Stimulated activated CD4-positive, alpha-beta T cell treated with anti-CD3 and anti-CD28 coated beads, Interleukin-2, amount 100 ng/mL, for 24 hours (primary cell): ENCODE measurements at places on chromosomes 6 and 20.

DNA sequence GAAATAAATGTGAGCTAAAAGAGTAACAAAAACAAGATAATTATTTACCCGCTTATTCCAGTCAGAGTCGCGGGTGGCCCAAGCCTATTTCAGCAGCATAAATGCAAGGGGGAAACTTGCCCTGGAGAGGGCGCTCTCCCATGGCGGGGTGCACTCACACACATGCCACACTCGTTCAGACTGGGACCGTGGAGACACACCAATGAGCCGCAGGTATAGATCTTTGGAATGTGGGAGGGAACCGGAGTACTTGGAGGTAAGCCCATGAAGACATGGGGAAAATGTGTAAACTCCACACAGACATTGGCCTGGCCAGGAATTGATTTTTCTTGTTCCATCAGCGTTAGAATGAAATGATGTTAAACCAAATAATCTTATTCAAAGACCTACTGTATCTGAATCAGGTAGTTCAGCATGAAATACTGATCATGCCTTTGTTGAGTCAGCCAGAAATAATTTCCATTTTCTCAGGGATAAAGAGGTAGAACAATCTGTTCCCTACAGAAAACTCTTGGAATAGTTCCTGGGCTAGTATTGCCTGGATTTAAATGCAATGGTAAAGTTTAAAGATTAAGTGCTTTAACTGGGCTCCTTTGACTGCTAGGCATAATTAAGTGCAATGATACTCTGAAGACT lies 191.5 kb downstream of the MCHR2 start:
- DNase-seq = no peak

DNA sequence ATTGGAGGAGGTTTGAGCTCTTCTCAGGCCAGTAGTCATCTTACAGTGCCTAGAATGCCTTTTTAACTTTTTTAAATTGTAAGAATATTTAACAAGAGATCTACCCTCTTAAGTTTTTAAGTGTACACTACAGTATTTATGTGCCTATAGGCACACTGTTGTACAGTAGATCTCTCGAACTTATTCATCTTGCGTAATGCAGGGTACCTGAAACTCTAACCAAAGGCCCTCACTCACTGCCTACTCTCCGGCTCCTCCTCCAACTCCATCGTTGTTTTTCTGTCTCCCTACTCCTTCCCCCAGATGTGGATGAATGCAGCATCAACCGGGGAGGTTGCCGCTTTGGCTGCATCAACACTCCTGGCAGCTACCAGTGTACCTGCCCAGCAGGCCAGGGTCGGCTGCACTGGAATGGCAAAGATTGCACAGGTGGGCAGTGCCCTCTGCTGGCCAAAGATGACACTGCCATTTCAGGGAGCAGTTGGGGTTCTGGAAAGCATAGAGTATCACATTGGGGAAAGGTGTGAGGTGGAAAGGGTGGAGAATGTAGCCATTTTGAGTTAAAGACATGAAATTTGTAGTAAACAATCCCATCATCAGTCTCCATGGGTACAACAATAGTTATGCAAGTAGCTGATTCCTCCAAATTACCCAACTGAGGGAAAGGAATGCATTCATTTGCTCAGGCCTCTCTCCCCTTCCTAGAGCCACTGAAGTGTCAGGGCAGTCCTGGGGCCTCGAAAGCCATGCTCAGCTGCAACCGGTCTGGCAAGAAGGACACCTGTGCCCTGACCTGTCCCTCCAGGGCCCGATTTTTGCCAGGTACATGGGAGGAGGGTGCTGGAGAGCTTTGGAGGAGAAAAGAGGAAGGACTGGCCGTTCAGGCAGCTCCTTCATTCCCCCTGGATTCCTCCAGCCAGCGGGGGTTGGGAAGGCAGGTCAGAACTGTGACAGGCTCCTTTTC lies 18.4 kb upstream of the ZNF76 start:
- DNase-seq = peak; percentile 80

DNA sequence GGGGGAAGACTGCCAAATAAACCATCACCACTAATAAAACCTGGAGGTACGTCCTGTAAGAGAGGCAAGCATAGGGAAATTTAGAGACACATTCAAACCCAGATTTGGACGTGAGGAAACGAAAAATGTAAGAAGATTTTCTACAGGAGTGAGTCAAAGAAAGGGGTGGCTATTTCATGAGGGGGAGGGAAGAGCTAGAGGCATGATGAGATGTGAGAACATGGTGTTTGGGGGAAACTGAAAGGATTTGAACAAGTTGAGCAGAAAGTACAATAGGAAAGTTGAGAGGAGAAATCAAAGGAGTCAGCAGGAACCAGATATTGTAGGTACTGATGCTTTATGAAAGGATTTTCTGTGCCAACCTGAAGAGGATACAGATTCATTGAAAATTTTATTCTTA lies 179.1 kb upstream of the HS3ST5 start:
- DNase-seq = no peak

GRCh38 chr20:23998392-23998791 lies 9.8 kb upstream of the GGTLC1 start:
- no peak for DNase-seq

- no peak for DNase-seq
These were observed 8.1 kb upstream of the DDR1 start for GRCh38 chr6:30876039-30876730.

DNA sequence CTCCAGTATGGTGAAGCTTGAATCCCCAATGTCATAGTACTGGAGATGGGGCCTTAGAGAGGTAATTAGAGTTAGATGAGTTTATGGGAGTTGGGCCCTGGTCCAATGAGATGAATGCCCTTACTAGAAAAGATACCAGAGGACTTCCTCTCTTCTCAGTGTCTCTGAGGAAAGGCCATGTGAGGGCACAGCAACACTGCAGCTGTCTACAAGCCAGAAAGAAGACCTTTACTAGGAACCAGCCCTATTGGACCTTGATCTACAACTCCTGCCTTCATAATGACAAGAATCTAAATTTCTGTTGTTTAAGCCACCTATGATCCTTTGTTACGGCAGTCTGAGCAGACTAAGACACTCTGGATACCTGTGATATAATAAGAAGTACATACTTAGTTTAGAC lies 31.4 kb upstream of the AKAP7 start:
- DNase-seq = no peak

DNA sequence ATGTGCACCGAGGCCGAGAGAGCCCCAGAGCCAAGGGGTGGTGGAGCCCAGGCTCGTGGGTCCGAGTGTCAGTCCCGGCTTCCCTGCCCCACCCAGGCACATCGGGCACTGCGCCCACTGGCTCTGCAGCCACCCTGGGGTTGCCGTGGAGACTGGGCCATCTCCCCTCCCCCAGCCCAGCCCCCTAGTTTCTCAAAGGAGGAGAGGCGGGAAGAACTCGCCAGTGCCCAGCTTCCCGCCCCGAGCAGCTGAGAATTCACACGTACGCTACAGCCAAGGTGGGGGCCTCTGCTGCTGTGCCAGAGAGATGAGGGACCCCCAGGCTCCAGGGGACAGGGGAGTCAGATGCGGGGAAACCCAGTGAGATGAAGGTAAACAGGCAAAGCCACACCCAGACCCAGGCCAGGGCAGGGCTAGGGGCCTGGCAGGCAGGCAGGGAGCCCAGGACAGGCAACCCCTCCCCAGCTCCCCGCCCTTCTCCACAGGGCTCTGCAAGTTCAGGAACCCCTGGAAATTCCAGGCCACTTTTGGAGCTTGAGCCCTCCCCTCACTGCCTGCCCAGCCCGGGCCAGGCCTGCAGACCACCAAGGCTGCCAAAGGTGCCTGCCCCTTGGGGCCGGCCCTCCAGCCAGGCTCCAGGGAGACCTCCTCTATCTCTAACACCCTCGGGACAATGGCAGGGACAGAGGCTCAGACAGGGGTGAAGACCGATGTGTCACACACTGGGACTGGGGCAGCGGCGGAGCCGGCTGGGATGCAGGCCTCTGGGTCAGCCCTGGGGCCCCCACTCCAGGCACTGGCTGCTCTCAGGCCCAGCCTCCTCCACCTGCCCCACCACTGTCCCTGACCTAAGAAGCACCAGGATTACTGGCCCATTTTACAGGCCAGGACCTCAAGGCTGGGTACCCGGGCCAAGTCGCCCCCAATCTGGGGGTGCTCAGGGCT lies 6.0 kb downstream of the LAMA5 start:
- no peak for DNase-seq

DNA sequence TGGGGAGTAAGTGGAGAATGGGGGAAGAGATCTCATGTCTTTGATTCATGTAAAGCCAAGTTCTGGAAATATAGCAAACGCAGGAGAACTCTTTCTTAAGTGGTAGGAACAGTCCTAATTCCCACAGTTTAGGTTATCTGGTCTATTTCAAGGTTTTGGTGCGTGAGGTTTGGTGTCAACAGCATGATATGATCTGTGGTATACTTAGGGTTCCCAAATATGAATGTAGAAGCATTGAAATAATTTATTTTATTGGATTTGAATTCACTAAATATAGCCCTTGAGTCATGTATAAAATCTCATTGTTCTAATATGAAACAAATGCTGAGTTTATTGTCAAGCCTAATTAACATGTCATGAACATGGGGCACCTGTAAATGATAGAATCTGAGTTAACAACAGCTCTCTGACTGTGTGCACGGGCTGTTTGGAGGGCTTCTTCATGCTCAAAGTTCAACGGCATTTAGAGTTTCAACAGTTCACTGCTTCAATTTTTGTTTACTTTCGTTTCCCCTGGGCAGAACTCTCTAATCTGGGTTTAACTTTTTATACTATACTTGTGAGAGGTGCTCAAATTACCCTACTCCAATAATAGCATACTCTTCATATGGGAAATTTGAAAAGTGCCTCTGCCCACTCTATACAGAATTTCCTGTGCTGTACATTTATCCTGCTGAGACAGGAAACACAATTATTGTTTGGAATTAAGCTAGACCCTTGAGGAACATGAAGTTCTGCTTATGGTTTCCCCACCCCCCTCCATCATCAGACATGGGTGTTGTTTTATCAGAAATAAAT lies 236.3 kb upstream of the ZNF217 start:
- no peak for DNase-seq

GRCh38 chr6:130980310-130981032 lies 82.6 kb downstream of the EPB41L2 start:
- DNase-seq = no peak

- DNase-seq = no peak
These were observed 337.9 kb upstream of the JAG1 start for GRCh38 chr20:11011653-11012052.

- DNase-seq = no peak
These were observed 1.6 kb upstream of the OLIG3 start for GRCh38 chr6:137495703-137496336.

GRCh38 chr6:28565823-28566526 lies 40.3 kb downstream of the GPX5 start:
- DNase-seq = no peak

GRCh38 chr6:17552861-17553260 lies 47.2 kb upstream of the FAM8A1 start:
- DNase-seq = no peak

GRCh38 chr20:2167112-2167511 lies 65.5 kb downstream of the STK35 start:
- no peak for DNase-seq

DNA sequence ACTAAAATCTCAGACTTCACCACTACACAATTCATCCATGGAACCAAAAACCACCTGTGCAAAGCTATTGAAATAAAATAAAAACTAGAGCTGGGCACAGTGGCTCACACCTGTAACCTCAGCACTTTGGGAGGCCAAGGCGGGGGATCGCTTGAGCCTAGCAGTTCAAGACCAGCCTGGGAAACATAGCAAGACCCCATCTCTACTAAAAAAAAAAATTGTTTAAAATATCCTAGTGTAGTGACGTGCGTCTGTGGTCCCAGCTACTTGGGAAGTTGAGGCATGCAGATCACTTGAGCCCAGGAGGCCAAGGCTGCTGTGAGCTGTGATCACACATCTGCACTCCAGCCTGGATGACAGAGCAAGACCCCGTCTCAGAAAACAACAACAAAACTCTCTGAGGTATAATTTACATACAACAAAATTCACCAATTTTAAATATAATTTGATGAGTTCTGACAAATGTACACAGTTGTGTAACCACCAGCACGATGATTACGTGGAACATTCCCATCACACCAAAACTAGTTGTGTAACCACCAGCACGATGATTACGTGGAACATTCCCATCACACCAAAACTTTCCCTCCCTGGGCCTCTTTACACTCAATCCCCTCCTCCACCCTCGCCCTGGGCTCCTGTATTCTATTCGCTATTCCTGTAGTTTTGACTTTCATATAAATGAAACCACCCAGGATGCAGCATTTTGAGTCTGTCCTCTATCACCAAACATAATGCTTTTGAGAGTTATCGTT lies 107.5 kb downstream of the TAF4 start:
- peak; percentile 20 for DNase-seq

DNA sequence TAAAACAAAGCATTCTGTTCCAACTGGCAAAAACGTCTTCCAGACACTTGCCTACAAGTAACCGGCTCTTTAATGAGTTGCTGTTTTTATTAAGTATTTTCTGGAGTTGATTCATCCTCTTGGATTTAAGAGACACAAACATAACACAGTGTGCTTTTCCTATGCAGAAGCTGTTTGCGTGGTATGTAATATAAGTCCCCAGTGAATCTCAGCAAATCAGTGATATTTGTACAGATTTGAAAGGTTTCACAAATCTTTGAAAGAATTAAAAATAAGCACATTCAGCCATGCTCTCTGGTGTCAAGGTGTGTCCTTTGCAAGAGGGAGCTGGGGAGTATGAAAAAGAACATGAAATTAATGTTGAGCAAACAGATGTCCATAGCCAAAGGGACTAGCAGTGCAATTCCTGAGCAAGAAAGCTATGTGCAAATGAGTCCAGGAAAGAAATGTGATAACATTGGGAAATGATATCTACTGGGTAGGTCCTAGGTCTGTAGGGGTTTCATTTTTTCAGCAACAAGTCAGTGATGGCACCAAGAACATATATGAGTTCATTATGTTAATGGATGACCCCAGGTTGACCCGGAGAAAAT lies 170.1 kb upstream of the PHACTR1 start:
- no peak for DNase-seq

DNA sequence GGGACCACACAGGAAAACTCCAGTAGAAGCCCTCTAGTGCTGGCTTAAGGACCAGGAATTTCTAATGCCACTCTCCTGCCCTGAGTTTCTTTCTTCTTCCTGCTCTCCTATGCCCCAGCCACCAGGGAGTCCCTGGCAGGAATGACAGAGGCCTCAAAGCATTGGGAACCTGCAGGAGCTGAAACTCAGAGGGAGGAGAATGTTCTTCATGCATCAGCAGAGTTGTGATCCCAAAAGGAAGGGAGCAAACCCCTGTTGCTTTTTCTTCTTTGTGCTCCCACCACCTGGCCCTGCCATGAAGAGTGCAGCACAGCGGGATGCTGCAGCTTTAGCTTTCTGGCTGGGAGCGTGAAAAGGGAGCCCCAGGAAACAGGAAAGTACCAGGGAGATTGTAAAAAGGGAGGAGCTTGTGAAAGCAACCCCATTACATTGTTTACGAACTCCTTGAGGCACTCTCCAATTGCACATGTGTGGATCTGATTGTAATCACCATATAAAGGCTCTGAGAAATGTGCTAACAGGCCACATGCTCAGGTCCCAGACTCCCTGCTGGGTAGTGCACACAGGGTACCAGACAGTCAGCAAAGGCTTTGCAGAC lies 34.7 kb upstream of the FKBP1A start:
- no peak for DNase-seq

GRCh38 chr6:151617539-151617938 lies 123.7 kb downstream of the CCDC170 start:
- no peak for DNase-seq
